ENCODE measurements at places on chromosomes 11 and 22.

DNA sequence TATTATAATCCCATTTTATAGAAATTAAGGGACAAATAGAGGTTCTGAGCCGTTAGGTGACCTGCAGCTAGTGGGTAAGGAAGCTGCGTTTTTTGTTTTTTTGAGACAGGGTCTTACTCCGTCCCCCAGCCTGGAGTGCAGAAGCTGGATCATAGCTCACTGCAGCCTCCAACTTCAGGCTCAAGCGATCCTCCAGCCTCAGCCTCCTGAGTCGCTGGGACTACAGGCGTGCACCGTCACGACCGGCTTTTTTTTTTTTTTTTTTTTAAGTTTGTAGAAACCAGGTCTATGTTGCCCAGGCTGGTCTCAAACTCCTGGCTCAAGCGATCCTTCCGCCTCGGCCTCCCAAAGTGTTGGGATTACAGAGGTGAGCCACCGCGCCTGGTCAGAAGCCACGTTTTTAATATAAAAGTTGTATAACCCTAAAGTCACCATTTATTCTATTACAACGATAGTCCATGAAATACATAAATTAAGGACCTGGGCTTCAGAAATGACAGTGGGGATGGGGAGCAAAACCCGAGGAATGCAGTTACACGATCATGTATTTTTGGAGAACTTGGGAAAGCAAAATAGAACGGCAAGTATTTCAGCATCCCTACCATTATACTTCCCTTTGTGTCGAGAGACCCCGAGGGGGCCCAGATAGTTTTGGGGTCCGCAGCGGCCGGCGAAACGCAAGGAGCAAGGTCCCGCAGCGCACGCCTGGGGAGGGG, 638 bp downstream of the SAAL1 start:
- no peak for DNase-seq

DNA sequence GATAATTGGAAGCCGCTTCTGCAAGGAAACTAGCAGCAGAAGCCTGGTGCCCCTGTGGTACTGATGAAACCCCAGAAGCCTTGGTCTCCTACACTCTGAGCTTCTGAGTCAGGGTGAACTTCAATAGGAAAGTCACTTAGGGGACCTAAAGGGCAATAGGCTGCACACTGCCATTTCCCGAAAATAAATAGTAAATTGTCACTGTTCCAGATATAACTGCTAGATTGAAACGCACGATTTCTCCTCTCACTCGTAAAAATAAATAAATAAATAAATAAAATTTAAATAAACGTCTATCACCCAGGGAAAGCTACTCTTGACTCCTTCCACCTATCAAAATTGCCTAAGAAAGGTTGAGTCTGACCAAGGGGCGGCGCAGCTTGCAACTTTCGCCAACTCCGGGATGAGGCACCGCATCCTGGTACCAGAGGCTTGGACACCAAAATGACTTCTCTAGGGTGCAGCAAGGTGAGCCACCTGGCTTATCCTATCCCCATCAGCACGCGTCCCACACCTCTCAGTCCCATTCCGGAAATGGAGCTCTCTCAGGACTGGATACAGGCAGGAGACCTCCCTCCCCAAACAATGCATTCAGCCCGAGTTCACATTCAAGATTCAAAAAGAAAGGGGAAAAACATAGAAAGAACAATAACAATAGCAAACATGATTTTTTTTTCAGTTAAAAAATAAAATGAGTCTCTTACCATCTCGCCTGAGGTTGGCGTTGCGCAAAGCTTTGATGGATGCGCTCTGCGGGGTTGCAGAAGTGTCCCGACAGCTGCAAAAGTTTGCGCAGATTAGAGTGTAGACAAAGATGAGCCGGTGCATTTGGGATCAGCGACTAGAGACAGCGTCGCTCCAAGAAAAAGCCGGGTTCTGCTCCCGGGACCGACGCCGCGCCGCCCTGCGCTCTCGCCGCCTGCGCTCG, 583 bp downstream of the PDGFD start:
- DNase-seq: no peak

DNA sequence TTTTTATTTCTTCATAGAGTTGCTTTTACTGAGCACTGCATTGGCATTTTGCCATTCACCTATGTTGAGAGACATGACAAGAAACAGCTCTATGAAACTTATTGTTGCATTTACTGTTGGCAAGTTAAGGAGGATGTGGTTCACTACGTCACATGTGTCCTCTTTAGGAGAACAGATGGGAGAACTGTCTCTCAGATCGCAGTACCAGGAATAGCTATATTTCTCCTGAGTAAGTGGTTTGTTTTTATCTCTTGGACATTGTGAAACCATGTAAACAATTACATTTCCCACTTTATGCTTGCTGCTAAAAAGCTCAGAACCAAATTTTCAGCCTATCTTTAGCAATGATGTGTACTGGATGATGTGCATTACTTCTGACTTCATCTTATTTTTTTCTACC, 34.8 kb upstream of the PSMA1 start:
- DNase-seq: no peak

- no peak for DNase-seq
Observed at GRCh38 chr22:42976217-42976933, 38.6 kb downstream of the PACSIN2 start.

DNA sequence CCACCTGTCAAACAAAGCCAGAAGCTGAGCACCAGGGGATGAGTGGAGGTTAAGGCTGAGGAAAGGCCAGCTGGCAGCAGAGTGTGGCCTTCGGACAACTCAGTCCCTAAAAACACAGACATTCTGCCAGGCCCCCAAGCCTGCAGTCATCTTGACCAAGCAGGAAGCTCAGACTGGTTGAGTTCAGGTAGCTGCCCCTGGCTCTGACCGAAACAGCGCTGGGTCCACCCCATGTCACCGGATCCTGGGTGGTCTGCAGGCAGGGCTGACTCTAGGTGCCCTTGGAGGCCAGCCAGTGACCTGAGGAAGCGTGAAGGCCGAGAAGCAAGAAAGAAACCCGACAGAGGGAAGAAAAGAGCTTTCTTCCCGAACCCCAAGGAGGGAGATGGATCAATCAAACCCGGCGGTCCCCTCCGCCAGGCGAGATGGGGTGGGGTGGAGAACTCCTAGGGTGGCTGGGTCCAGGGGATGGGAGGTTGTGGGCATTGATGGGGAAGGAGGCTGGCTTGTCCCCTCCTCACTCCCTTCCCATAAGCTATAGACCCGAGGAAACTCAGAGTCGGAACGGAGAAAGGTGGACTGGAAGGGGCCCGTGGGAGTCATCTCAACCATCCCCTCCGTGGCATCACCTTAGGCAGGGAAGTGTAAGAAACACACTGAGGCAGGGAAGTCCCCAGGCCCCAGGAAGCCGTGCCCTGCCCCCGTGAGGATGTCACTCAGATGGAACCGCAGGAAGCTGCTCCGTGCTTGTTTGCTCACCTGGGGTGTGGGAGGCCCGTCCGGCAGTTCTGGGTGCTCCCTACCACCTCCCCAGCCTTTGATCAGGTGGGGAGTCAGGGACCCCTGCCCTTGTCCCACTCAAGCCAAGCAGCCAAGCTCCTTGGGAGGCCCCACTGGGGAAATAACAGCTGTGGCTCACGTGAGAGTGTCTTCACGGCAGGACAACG, 11.7 kb downstream of the CXCR5 start:
- DNase-seq: peak; percentile 68

DNA sequence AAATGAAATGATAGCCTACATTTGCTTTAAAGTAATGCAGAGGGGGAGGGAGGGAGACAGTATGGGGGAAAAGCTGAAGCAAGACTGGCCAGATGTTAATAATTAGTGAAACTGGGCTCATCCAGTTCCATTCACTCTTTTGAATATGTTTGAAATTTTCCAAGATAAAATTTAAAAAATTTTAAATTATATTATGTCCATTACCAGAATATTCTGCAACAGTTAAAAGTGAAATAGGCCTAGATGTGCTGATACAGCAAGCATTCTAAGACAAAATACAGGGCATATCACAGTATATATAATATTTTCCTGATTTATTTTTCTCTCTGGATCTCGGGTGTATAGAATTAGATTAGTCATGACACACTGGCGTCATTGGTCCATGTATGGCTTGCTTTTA, 13.6 kb upstream of the ZNRF3 start:
- no peak for DNase-seq

GRCh38 chr11:79259800-79260199, 181.0 kb downstream of the TENM4 start:
- no peak for DNase-seq

GRCh38 chr11:78499971-78500370, 74.7 kb downstream of the NARS2 start:
- no peak for DNase-seq

DNA sequence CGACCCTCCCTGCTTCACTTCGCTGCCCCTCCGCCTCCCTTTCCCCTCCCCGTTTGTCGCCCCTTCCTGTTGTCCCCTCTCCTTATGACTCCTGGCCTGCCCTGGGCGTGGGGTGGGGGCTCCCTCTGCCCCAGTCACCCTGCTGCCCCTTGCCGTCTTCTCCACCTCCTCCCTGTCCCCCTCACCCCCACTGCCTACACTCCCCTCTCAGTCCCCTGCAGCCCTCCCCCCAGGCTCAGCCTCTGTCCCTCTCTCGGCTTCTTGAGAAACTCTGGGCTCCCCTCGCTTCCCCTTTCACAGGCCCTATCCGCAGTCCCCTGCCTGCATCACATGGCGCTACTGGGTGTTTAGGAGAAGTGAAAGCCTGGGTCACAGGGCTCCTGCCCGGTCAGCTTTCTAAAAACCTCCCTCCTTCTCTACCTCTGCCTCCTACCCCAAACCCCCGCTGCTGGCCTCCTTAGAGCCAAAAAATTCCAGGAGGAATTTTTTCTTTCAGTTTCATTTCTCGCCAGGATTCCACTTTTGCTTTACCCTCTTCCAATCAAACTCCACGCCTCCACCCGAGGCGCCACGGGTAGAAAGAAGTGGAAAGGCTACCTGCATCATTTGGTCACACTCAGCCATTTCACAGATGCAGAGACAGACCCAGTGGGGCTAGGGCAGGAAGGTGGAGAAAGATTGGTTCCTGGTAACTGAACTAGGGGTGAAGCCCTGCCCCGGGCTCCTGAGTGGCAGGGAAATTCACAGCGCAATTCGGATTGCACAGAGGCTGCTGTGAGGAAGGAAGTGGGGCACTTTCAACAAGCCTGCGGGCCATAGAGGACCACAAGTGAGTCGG, at the start of gene SLC15A3:
Gene SLC15A3 (minus strand): TSS at position 273 of the 838 bp plus-strand sequence. CDS start 625 bp downstream, outside the sequence.
- no peak for DNase-seq

DNA sequence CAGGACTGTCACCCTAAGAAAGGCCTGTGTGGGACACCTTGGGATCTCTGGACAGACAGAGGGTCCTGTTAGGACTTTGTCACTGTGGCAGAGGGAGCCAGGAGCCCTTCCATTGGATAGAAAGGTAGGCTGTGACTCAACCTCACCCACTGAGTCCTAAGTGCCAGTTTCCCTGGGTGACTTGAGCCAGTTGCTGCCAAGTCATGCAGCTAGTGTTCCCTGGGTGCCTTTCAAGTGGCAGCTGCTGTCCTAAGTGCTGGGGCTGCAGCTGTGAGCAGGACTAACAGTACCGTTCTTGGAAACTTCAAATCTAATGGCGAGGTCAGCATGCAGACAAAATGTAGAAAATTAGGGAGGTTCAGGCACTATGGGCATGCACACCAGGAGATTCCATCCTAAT, 393.7 kb downstream of the TMEM135 start:
- DNase-seq: no peak

DNA sequence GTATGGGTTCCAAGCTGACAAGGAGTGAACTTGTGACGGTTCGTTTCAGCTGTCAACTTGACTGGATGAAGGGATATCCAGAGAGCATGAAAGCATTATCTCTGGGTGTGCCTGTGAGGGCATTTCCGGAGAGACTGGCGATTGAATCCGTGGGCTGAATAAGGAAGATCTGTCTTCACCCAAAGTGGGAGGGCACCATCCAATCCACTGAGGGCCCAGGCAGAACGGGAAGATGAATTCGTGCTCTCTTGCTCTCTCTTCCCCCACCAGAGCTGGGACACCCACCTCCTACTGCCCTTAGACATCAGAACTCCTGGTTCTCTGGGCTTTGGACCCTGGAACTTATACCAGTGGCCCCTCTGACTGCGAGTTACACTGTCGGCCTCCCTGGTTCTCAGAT, 15.5 kb upstream of the CD81 start:
- DNase-seq: no peak

DNA sequence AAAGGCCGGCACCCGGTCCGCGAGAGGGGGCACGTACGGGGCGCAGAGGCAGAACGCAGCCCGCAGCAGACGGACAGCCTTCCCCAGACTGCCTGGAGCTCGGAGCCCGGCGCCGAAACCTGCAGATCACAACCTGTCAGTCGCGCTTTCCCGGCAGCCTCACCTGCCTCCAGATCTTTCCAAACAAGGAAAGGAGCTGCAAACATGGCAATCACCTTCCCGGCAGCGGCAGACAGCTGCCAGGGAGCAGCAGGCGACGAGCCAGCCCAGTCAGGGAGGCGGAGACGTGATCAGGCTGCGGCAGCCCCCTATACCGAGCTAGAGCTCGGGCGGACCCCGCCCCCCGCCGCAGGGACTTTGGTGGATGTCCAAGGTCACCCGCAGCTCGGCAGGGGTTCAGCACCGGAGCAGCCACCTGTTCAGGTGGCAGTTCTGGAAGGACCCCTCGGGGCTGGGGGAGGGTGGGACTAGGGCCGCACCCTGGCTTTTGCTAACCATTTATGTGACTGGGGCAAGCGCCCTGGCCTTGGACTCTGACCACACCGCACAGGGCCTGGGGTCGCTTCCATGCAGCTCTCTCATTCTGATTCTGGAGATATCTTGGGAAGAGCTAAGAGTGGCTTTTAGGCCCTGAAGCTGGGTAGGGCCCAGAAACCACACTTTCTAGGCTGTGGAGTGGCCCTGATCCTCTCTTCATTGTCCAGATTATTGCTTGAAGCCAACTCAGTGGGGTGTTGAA, 143.8 kb downstream of the NECTIN1 start:
- DNase-seq: no peak

- no peak for DNase-seq
Observed at GRCh38 chr22:48869161-48869560, 958.5 kb downstream of the BRD1 start.

DNA sequence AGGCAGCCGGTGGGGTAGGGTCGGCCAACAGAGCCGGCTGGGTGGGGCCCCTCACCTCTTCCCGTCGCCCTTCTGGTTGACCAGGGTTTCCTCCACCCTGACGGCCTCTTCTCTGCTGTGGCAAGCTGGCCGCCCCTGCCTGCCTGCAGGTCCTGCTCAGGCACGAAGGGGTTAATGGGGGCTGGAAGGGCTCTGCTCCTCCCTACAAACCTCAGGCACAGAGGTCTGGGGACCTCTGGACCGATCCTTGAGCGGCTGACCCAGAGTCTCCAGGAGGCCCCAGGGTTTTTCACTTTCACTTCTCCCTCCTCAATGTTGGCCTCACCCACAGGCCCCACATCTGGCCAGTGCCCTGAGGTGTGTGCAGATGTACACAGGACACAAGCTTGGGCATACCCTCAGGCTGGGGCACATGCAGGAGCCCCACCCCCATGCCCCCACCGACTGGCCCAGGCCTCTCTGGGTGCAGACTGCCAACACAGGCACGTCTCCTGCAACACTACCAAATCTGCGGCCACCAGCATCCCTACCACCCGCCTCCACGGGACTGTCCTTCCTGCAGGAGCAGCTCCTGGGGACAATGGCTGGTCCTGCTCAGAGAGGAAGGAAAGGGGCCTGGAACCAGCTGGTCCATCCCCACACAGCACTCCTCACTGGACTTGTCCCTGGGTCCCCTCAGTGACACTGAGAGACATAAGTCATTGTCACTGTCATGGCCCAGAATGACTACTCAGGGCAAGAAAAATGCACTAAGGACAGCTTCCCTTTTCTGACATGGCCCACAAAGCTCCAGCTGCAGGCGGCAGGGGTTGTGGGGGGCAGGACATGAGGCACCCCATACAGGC, 3.2 kb upstream of the TBX1 start:
- DNase-seq: no peak

All from stimulated activated naive CD4-positive, alpha-beta T cell treated with Interleukin-2 at 50 U/mL for 16 hours (primary cell).